ENCODE measurements at places on chromosomes 5 and 9.

- no peak for DNase-seq
Observed at GRCh38 chr5:98933445-98934072, 4.8 kb upstream of the CHD1 start.

DNA sequence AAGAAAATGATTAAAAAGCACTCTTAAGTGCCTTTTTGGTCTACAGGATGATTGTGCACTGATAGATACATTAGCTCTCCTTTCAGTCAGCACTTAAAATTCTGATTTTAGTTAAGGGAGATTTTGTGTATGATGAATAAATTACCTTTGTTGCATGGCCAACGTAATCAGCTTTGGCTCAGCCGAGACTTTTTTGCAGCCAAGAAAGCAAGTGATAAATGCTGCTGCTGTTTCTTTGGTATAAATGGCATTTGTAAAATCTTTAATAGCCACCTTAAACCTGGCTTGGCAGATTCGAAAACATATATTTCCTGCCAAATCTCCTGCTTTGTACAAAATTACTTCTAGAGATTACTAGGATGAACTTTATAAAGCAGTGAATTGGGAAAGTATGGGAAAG lies 147.7 kb downstream of the DCP2 start:
- no peak for DNase-seq

DNA sequence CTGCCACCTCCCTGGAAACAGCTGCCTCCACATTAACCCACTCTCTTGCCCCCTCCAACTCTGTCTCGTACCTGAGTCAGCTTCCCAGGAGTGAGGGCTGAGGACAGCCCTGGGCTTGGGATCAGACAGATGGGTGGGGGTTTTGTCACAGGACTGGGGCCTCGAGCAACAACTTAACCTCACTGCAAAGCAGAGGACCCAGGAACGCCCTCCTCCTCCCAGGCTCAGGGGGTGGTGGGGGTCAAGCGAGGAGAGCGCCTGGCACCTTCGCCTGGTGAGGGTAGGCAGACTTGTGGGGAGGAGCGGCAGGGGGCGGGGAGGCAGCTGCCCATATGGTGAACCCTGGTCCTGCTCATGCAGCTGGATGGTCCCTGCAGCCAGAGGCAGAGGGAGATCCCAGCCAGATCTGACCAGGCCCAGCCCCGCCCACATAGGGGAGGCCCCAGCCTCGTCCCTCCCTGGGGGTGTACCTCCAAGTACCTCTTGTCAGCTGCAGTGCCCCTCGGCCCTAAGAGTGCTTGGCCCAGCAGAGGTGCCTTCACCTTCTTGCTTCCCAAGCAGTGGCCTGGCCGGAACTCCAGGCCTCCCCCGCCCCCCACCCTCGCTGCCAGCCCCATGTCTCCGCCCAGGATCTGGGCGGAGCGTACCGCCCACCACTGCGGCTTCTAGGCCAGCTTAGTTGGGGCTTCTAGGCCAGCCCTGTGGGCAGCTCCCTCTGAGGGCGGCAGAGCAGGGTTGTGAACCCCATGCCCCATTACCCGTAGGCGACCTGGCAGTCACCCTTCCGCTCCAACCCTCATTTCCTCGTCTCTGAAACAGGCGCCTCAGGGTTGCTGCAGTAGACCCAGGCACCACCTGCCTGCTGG lies at the start of gene SARDH:
SARDH (minus strand) TSS at position 579 of the 866 bp plus-strand sequence. CDS start 4,179 bp downstream, outside the sequence.
- peak; percentile 31 for DNase-seq

- DNase-seq, result no peak
Observed at GRCh38 chr9:133359399-133360175, 3.2 kb downstream of the SURF2 start.

DNA sequence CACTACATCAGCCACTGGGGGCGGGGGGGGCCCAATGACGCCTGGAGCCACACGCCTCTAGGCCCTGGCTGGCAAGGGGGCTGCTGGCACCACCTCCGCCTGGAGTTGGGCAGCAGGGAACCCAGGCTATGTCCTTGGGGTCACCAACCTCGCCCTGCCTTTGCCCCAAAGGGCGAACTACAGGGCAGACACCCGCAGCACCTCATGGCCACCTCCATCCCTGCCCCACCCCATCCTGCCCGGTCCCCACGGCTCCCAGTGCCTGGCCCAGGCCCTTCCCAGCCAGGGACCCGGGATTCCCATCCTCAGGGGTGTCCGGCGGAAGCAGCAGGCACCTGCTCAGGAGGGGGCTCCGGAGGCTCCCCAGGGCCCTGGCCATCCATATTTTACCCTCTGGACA lies 37.0 kb downstream of the NACC2 start:
- DNase-seq, result no peak

GRCh38 chr5:57817001-57817453 lies 334.4 kb upstream of the ACTBL2 start:
- DNase-seq, result no peak

DNA sequence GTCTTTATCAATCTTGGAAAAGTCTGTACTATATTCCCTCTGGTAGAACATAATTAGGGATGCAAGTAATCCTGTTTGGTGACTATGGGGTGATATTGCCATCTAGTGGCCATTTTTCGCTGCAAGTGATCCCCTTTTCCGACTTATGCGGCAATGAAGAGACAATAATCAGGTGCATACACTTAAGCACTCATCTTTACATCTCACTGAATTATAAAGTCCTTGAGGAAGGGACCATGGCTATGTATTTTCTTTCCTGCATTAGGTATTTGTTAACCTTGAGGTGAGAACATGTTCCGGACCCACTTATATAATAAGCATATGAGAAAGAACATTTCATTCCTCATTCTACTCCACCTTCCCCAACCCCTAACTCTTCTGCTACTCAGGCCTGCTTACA lies 19.6 kb upstream of the LIX1 start:
- DNase-seq, result peak; percentile 70

DNA sequence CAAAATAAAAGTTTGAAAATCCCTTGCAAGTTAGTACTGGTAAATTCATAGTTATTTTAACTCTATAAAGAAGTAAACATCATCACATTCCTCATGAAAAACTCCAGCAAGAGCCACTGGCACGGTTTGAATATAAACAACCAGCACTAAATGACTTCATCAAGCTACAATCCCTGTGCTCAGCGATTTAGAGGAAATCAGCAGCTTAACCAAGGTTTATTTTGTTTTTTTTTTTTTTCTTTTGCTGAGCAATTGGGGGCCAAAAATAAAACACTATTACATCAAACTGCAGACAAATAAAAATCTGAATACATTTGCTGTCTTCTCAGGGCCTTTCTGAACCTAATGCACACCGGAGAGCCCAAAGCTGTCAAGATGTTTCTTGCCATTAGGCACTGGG lies 106.2 kb upstream of the SLC24A2 start:
- peak; percentile 43 for DNase-seq

GRCh38 chr5:92659246-92659645 lies 921.8 kb downstream of the NR2F1-AS1 start:
- DNase-seq, result no peak

GRCh38 chr5:180101451-180102105 lies 30.0 kb upstream of the RNF130 start:
- no peak for DNase-seq

DNA sequence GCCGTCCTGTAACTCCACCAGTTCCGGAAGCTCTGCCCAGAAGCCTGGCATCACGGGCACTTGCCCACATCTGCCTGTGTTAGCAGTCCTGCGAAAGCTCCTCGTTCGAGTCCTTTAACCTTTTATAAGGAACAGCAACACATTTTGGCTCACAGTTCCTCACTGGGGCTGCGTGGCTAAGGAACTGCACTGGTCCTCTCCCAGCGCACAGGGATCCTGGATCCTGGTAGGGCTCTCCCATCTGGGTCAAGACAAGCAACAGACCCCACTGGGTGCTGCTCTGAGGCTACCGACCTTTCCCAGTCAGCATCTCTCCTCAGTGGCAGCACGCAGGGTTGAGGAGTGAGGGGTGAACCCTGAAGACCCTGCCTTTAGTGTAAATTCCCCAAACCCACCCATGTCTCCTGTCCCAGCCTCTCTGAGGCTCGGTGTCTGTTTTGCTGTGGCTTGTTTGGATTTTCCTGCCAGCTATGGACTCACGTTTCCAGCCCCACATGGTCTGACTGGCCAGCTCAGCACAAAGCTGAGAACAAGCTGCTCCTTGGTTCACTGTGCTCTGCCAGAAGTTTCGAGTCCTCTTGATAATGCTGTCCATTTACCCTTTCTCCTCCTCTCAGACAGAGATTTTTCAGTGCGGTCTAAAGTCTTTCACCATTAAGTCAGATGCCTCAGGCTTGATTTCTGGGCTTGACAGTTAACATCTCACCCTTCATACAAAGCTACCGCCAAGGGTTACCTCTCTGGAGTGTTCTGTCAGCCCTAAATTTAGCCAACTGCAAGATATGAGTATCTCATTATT lies 80.0 kb downstream of the AK8 start:
- DNase-seq, result no peak

DNA sequence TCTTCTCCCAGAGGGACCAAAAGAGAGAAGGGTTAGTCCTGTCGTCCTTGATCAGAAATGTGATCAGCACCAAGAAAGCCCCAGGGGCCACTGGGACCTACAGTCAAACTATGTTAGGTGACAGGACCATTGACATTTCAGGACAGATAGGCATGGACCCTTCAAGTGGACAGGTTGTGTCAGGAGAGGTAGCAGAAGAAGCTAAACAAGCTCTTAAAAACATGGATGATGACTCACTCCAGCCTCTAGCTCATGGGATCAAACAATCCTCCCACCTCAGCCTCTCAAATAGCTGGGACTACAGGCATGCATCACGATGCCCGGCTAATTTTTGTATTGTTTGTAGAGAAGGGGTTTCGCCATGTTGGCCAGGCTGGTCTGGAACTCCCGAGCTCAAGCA lies 2.3 kb upstream of the AQP3 start:
- no peak for DNase-seq

- no peak for DNase-seq
Observed at GRCh38 chr5:59685793-59686192, 207.7 kb downstream of the PDE4D start.

DNA sequence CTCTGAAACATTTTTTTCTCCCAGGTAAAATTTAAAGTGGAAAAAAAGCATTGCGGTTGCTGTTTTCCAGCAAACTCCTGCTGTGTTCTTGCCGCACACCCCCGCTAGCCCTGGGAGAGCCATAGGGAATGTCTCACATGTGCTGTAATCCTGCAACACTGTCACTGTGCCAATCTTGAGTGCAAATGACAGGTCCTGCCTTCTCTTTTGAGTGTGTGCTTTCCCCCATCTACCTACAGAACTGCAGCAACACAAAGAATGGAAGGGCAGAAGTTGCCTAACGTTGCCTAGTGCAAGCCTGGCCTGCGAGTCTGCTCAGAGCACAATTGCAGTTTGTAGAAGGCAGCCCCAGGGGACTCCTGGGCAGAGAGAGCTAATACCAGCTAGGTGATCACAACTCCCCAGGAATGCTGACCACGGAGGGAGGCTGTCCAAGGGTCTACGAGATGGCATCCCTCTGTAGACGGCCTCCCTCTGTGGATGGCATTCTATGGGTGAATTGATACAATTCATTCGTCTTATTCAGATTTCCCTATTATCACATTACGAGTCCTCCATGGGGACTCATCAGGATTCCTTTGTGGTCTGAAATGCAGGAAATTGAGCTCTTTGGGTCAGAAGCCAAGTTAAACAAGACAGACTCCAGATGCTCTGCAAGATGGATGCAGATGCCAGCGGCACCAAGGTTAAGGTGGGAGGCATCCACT lies 172.6 kb upstream of the S1PR3 start:
- peak; percentile 61 for DNase-seq

- DNase-seq, result no peak
Observed at GRCh38 chr5:3277590-3278196, 317.9 kb upstream of the IRX1 start.

GRCh38 chr9:107144475-107144874 lies 138.6 kb upstream of the RAD23B start:
- no peak for DNase-seq

DNA sequence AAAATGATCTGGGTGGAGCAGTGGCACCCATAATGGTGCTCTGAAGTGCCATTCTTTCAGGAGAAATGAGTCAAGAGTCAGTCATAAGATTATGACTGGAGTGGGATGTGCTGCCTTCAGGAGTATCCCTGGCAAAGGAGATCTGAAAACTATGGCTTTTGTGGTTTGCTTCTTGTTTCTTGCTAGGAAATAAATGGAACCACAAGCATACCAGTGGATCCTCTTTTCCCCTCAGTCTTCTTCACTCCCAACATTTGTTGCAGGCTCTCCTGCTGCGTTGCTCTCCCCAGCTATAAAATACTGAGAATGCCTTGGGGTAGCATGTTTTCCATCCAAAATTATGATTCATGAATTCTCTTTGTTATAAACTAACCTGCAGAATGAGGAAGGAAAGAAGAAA lies 199.1 kb downstream of the NNT start:
- DNase-seq, result peak; percentile 28

DNA sequence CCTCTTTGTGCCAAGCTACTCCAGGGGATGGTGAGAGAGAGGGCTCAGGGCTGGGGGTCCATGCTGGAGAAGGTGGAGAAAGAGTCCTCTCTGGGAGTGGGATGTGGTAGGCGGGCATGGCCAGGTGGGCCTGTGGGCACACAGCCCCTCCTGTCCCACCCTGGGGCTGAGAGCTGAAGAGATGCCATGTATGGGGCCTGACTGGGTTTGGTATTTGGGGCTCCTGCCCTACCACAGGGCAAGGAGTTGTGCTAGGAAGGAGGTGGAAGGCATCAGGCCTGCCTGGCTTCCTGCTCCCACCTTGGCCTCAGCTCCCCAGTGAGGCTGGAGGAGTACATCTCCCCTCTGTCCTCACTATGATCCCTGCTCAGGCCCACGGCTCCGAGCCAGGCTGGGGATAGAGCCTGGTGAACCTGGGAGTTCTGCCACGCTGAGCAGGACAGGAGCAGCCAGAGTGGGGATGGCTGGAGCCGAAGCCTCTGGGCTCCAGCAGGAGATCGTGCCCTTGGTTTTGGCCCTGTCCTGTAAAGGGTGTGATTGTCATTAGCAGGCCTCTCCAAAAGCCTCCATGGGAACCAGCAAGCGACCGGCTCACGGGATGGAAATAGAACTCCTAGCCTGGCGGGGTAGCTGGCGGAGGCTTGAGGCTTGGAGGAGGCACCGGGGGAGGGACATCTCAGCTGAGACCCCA lies 75.5 kb downstream of the CACNA1B start:
- no peak for DNase-seq

DNA sequence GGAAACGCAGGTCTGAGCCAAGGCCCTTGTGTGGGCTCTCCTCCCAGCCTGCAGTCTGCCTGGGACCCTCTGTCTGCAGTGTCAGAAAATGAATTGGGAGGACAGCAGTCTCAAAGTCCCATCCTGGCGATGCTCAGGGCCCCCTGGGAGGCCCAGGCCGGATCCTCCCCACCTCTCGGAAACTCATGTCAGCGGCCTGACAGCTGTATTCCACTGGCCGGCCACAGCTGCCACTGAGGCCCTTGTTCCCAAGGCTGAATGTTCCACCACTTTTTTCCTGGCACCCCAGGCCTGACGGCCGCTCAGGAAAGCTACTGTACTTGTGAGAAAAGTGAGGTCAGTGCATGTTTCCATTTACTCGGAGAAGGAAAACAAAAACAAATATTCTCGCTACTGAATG lies 180.0 kb downstream of the FGF18 start:
- DNase-seq, result no peak
